ENCODE measurements at places on chromosomes 5 and 9. TPM values are rescaled to one million over a fixed set of nuclear protein-coding genes. Genes with fewer than 3 reads are reported as not detected.

The PCDHGA8 gene
- 0.11 TPM for total RNA-seq

The SLC38A9 gene
- 27.6 TPM for total RNA-seq

GRCh38 chr5:136145030-136145429 lies 12.4 kb downstream of the SMAD5 start:
- peaks cover 2% of the 10 kb centered on the region for H3K36me3 ChIP-seq
- H3K4me1 ChIP-seq: peaks cover 2% of the 10 kb centered on the region
- no peak overlapping the region for H3K4me3 ChIP-seq
- no peak for DNase-seq
- no peaks in the 10 kb centered on the region for H3K27me3 ChIP-seq
- no peak overlapping the region for H3K27ac ChIP-seq

DNA sequence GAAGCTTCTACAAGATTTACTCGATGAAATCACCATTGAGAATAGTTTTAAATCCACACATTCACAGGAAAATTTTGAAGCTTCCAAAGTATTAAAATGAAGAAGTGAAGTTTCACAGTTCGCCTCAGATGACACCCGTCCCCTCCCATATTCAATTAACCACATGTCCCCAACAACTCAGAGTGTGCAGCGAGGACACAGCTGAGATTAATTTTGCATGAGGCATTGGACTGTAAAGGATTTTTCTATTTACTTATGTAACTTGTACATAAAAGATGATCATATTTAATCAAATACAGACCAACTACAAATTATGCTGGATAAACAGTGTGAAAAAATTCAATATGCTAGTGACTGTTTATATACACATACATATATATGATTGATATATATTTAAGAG lies 84.7 kb upstream of the OLFM1 start:
- no peaks in the 10 kb centered on the region for H3K36me3 ChIP-seq
- no peaks in the 10 kb centered on the region for H3K27me3 ChIP-seq
- no peak overlapping the region for H3K27ac ChIP-seq
- no peak overlapping the region for H3K4me3 ChIP-seq
- DNase-seq: no peak
- no peaks in the 10 kb centered on the region for H3K4me1 ChIP-seq

DNA sequence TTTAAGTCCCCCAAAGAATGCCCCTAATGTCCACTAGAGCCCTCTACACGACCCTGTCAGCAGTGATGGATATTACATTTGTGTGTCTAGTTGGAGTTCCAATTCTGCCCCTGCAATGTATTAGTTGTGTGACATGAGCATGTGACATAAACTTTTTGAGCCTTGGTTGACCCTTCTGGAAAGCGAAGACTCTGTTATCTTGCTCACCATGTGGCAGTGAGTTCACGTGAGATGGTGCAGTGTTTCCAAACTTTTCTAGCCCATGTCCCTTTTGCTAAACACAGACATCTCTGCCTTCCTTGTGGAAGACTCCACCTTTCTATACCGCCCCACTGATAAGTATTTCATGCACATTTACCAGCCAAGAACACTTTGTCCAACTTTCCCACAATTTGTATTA lies 87.0 kb upstream of the BOD1 start:
- H3K36me3 ChIP-seq: no peaks in the 10 kb centered on the region
- no peak for DNase-seq
- H3K27ac ChIP-seq: no peak overlapping the region
- no peak overlapping the region for H3K4me3 ChIP-seq
- H3K27me3 ChIP-seq: no peaks in the 10 kb centered on the region

GRCh38 chr9:114518599-114519022 lies 13.3 kb upstream of the WHRN start:
- H3K36me3 ChIP-seq: no peaks in the 10 kb centered on the region
- peaks cover 9% of the 10 kb centered on the region for H3K4me1 ChIP-seq
- H3K27me3 ChIP-seq: peaks cover 25% of the 10 kb centered on the region
- no peak overlapping the region for H3K27ac ChIP-seq
- no peak for DNase-seq
- H3K4me3 ChIP-seq: no peak overlapping the region

DNA sequence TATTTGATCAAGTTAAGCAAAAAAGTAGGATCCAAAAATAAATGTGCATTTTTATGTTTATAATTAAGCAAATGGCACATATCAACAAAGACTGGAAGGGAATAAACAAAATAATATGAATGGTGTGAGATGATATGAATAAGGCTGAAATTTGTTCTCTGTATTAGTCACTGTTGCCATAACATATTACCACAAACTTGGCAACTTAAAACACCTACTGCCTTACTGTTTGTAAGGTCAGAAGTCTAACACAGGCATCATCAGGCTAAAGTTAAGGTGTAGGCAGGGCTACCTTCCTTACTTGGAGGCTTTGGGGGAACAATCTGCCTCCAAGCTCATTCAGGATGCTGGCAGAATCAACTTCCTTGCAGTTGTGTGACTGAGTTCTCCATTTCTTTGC lies 19.3 kb downstream of the PGGT1B start:
- no peaks in the 10 kb centered on the region for H3K36me3 ChIP-seq
- peaks cover 5% of the 10 kb centered on the region for H3K4me1 ChIP-seq
- no peak overlapping the region for H3K4me3 ChIP-seq
- DNase-seq: no peak
- H3K27me3 ChIP-seq: no peaks in the 10 kb centered on the region
- no peak overlapping the region for H3K27ac ChIP-seq

- no peak overlapping the region for H3K4me3 ChIP-seq
- no peaks in the 10 kb centered on the region for H3K27me3 ChIP-seq
- no peaks in the 10 kb centered on the region for H3K4me1 ChIP-seq
- H3K36me3 ChIP-seq: no peaks in the 10 kb centered on the region
- no peak for DNase-seq
Measured at GRCh38 chr9:110356639-110357395, 19.2 kb upstream of the TXNDC8 start.
